Choroid plexus epithelial cell (primary cell): ENCODE measurements at places on chromosomes 5 and 9.

DNA sequence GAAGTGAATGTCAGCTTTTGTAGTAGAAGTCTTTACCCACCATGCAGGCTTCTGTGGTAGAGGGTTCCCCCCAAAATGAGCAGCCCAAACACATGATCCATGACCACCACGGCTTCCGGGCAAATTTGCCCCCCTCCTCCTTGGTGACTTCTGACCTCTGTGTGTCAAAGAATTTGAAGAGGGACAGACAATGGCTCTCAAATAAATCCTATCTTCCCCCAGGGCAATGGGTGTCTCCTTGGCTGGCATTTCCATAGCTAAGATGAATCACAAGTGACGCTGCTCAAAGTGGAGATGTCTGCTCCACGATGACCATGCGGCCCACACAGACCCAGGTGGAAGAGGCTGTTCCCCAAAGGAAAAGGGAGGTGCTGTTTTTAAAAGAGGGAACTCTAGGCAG, 30.2 kb upstream of the BOD1 start:
- DNase-seq = no peak

- DNase-seq = no peak
Observed at GRCh38 chr9:15831384-15831783, 278.5 kb downstream of the CCDC171 start.

DNA sequence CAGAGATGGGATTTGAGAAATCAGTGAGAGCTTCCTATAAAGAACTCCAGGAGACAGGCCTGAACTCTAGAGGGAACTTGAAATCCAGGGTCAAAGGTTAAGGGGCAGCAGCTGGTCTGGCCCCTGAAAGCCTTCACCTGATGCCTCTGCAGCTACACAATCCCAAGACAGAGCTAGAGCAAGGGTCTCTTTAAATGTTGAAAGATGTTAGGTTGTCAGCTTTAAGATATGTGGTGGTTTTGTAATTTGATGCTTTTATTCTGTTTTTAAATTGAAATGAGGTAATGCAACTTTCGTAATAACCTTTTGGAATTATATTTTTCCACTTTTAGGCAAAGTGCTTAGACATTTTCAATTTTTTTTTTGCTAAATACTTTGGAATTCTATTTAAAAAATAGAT, 2.4 kb downstream of the SOWAHA start:
- DNase-seq = peak; percentile 68

DNA sequence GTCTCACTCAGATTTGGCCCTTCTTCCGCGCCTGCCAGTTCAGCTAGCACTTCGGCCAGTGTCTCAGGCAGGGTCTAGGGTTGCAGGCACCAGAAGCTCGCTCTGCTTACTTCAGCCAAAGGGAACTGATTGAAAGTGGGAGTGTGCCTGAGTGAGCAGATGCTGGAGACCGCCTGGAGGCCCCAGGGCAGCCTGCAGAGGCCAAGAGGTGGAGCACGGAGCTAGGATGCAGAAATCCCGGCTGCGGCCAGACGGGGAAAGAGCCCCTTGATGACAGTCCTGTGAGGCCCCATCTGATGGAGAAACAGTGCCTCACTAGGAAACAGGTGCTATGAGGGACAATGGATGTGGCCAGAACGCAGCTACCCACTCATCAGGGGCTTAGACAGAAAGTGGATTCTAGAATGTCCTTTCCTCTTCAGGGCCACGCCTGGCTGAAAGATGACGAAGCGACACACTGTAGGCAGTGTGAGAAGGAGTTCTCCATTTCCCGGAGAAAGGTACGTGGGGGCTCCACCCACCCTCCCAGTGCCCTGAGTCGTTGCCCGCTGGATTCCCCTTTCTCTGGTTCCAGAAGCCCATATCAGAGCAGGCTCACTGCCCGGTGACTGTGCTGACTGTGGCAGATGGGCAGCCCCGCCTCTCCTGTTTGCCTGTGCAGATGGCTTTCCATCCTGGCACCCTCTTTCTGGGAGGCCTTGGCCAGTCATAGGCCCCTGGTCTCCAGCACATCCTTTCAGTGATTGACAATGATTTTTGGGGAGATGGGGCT, 16.1 kb downstream of the HNRNPH1 start:
- DNase-seq = no peak

DNA sequence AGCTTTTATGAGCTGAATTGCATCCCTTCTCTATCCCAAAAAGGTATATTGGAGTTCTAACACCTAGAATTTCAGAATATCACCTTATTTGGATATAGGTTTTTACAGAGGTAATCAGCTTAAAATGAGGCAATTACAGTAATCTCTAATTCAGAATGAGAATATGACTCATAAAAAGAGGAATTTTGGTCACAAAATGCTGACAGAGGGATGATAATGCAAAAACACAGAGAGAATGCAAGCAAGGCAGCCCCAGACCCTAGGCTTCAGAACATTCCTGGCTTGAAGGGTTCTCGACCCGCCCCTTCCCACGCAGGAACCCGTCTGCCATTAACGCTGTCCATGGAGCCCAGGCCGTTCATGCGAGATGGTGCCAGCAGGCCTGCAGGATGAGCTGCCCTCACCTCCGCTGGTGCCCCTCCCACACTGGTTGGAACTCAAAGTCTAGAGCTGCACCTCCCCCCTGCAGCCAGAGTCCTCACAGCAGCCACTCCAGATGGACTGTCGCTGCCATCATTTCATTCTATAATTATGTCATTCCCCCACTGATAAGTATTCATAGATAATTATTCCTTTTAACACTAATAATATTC, 1173.4 kb upstream of the ACO1 start:
- peak; percentile 52 for DNase-seq

GRCh38 chr5:109911731-109912130, 222.0 kb downstream of the MAN2A1 start:
- peak; percentile 92 for DNase-seq

DNA sequence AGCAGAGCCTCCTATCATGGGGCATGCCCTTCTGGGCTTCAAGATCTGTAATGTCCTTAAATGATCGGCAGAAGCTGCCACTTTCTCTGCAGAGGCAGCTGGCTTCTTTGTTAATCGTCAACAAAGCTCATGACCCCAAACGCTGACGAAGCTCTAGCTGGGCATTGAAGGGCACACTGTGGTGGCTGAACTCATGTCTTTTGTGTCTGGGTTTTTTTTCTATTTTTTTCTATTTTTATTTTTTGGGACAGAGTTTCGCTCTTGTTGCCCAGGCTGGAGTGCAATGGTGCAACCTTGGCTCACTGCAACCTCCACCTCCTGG, 65.2 kb upstream of the ASS1 start:
- no peak for DNase-seq

GRCh38 chr5:69293882-69294281, 38.7 kb downstream of the CCDC125 start:
- DNase-seq = no peak

GRCh38 chr9:93984860-93985259, 29.7 kb upstream of the BARX1 start:
- DNase-seq = no peak

- DNase-seq = peak; percentile 79
Observed at GRCh38 chr5:143086908-143087637, 316.4 kb downstream of the NR3C1 start.

DNA sequence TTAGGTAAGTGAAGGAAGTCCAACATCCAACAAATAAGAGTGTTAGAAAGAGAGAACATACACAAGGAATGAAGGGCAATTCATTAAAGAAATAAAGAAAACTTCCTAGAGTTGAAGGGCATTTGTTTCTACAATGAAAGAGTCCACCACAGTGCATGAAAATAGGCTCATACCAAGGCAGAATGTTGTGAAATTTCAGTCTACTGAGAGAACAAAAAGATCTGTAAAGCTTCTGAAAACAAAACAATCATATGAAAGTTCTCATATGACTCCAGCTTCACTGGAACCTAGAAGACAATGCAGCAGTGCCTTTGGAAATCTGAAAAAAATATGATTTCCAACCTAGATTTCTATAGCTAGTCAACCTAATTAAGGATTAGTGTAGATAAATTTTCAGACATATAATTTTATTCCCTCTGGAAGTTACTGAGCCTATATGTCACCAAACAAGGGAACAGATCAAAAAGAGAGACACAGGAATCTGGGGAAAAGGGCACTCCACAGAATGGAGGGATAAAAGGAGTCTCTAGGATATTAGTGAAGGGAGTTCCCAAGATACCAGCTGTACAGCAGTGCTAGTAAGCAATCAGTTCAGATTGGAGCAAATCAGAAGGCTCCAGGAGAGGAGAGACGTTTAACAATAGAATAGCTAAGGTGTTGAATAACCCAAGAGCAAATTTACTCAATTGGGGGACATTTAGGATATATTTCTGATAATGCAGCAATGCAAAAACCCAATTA, 5.8 kb downstream of the C5orf58 start:
- DNase-seq = peak; percentile 30

DNA sequence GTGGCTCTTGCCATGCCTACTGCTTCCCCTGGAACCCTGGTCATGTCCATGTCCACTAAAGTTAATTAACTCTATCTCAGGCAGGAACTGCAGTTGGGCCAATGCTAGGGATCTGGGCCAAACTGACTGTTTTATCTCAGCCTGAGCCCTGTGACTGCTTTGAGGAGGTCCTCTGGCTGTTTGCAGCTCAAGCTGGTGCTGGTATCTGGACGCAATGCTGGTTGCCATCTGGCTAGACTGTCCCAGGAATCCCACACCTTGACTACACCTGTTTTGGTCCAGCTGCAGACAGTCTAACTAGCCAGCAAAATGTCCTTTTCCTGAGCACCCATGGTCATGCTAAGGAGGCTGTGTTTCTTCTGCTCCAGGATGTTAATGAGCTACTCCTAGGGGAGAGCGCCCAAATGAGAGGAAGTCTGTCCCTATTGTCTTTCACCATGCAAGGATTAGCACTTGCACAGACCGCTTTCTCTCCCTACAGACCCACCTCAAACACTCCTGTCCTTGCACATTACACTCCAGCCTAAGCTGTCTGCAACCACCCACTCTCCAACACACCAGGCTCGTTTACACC, 251.0 kb downstream of the SH3GL2 start:
- no peak for DNase-seq

DNA sequence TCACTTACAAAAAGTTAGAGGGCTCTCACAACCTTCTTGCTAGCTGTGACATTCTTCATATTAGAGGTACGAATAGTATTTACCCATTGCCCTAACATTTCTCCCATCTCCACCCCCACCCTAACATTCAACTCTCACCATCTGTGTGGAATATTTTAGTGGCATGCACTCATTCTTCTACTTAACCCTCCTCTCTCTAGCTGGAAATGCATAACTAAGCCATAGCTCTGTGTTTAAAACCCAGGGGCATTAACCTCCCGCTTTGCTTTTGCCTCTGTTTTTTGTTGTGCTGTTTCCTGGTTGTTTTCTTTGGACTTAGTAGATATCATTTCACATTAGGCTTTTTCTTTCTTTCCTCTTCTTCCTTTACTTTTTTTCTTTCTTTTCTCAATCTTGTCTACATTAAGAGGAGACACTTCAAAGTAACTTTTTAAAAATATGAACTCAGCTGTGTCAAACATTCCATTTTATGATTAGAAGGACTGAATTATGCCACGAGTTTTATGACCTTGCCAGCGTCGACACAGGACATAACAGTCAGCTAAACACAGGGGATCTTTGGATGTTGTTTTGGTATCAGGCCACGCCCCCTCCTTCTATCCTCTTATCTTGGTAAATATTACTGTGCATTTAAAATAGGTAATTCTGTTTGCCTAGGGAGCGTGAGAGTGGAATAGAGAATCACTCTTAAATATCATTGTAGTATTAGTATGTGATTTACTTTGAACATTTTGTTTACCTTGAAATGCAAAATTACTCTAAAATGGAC, 236.0 kb downstream of the CD180 start:
- DNase-seq = peak; percentile 57

DNA sequence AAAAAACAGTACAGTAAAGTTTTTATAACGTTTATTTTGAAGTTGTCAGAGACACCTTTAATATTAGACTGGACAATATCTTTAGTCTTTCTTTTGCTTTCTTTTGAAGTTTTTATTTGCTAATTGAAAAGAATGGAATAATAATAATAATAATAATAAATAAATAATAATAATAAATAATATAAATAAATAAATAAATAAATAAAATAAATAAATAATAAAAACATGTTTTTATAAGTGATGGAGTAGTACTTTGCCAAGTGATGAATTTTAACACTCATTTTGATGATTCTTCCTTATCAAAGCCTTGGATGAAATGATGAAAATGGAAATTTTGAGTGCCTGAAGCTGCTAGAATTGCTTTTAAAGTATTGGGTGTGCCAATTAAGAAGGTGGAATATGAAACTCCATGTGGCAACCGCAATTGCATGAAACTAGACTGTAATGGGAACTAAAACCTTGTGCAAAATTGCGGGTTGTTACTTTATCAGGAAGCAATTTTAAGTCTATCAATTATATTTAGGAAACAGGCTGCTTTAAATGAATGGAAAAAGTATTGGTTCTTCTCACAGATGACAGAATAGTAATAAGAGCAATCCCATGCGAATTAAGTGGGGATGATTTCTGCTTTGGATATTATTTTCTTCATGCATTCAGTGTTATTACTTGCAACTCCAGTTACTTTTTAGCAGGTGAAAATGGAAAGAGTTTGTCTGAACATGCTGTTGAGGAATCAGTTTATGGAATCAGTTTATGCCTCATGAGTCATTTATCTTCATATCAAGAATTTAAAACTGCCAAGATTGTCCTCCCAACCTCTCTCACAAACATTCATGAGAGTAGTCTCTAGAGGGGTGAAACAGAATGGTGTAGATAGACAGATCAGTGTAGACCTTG, 4.6 kb downstream of the ANXA1 start:
- DNase-seq = no peak

DNA sequence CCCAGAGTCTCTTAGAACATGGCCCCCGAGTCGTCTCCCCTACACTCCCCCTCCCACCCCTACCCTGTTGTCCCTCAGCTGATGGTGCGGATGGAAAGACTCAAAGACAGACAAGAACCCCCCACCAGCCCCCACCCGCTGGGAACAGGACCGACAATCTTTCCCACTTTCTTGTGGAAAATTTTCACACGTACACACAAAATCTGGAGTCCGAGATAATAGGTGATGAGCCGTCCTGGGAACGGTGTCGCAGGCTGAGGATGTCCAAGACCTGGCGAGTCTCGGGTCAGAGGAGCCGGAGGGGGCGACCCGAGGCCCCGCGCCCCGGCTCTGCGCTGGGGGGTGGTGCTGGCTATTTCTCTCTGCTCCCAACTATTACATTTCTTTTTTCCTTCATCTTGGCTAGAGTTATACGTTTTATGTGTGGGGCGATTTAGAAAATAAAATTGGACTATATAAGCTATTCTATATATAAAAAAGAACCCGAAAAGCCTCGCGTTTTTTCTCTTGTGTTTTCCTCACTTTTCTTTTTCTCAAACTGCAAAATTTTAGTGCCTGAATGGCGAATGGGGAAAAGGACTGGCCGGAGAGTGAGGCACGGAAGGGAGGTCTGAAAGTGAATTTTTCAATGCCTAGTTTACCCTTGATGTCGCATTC, 188.8 kb downstream of the MEF2C start:
- DNase-seq = no peak

DNA sequence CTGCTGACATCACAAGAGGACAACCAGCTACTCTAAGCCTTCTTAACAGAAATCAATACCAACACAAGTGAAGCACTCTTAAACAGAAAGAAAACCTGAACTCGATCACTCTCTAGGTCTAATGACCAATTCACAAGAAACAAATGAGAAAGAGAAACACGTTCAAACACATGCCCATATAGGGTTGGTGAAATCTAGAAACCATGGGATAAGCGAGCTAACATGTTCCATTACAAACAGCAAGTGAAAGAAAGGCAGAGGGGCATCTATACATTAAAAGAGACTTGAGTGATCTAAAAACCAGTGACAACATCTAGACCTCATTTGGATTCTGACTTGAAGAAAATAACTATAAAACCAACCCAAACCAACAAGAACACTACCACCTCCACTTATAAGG, 74.9 kb upstream of the RETREG1 start:
- no peak for DNase-seq

GRCh38 chr5:109143031-109143430, 266.7 kb downstream of the PJA2 start:
- DNase-seq = no peak
